ENCODE measurements at places on chromosomes 11 and 22.

GRCh38 chr11:57072640-57073039 lies 83.9 kb downstream of the OR5AK2 start:
- H3K4me3 ChIP-seq = no peak overlapping the region
- H3K27me3 ChIP-seq = no peaks in the 10 kb centered on the region
- no peak for DNase-seq
- H3K36me3 ChIP-seq = no peaks in the 10 kb centered on the region
- H3K4me1 ChIP-seq = no peaks in the 10 kb centered on the region

DNA sequence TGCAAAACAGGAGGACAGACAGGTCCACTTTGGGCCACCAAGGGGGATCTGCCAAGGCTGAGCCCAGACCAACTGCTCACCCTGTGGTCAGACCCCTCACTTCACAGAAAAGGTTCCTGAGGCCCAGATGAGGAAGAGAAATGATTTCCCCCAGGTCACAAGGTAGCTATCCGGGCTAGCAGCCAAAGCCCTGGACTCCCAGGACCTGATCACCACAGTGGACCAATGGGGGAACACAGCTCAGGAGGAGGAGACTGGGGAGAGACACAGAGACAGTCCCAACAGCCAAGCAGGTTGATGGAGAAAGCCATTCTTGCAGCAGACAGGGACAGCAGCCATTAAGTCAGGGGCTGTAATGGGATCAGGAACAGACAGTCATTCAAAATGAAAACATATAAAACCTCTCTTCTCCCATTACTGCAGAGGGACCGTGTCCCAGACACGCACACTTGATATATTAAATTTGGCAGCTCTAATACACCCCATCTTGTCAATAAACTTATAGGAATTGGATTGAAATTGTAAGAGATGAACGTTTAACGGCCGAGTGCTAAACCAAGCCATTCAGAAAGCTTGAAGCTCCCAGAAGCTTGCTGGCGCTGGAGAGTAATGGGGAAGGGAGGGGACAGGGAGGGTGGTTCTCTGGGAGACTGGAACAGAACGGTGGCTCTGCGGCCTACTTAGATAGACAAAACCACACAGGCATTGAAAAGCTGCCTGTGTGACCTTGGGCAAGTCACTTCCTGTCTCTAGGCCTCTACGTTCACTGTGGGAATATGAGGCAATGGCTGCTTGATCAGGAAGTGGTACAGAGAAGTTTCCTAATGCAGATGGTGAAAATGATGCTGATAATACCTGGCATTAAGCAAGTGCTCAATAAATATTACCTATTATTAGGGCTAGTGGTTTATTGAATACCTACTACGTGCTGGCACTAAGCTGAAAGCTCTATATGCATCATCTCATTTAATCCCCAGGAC lies 16.0 kb downstream of the ZMAT5 start:
- peak overlapping the region; percentile 85 for H3K27ac ChIP-seq
- peaks cover 15% of the 10 kb centered on the region for H3K4me1 ChIP-seq
- H3K36me3 ChIP-seq = peaks cover 8% of the 10 kb centered on the region
- no peak for DNase-seq
- H3K27me3 ChIP-seq = no peaks in the 10 kb centered on the region

DNA sequence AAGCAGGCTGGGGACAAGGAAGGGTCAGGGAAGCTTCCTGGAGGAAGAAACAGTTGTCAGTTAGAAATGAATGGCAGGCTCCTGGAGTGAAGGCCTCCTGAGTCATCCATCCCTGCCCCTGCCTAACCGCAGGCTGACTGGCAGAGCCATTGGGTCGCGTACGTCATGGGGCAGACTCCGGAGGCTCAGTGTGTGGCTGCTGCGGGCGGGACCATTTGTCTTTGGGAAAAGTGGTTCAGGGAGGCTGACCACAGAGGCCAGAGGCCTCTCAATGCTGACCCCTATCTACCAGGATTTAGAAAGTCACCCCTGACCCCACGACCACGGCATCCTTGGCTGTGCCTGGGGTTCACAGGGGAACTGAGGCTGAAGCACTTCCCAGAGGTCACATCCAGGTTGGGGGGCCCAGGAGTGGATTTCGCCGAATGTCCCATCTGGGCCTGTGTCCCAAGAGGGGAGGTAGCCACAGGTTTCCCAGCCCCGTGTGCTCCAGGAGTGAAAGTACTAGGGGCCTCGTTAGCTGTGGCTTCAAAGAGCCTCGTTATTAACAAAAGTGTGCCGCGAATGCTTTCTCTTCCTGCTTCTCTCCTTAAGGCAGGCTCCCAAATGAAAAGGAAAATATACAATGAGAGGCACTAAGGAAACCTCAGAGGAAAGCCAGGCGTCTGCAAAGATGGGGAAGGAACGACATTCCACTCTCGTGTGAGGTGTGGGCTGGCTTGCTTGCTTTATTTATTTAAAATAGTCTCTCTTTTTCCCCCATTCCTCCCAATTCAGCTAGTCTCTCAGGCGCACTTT lies 58.9 kb downstream of the FLRT1 start:
- no peak for DNase-seq
- H3K27me3 ChIP-seq = no peaks in the 10 kb centered on the region
- no peak overlapping the region for H3K27ac ChIP-seq
- no peak overlapping the region for H3K4me3 ChIP-seq

DNA sequence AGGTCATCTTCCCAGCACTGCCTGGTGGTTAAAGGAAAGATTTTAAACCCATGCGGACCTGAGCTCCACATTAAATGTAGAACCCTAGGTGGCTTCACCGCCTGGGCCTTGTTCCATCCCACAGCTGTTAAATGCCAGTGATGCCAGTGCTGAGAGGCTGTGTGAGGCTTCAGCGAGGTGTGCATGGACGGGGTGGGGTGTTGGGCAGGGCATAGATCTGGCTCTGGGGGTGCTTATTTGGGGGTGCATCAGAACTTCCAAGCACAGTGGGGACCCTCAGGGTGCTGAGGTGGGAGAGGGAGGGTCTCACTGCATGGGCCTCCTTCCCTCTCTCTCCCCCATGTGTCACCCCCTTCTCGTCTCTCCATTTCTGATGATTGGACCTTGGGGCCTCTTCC lies 90.1 kb upstream of the B3GAT1 start:
- H3K36me3 ChIP-seq = no peaks in the 10 kb centered on the region
- H3K27me3 ChIP-seq = peaks cover 40% of the 10 kb centered on the region
- H3K27ac ChIP-seq = no peak overlapping the region

DNA sequence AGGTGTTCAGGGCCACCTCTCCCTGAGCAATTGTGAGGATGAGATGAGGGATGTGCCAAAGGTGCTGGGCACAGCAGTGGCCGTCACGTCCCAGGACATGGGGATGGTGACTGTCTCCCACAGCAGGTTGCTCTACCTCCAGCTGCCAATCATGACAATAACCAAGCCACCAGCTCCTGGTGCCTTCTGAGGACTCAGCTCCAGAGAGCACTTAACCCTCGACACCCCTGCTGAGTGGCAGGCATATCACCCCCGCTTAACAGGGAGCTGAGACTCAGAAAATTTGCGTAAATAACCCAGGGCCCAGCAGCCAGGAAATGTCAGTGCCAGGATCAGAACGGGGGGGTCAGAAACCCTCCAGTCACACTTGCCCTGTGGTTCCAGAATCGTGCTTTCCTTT lies 8.4 kb upstream of the PNPLA5 start:
- no peak overlapping the region for H3K4me3 ChIP-seq
- peaks cover 42% of the 10 kb centered on the region for H3K27me3 ChIP-seq
- peaks cover 4% of the 10 kb centered on the region for H3K36me3 ChIP-seq
- DNase-seq = no peak
- no peak overlapping the region for H3K27ac ChIP-seq

DNA sequence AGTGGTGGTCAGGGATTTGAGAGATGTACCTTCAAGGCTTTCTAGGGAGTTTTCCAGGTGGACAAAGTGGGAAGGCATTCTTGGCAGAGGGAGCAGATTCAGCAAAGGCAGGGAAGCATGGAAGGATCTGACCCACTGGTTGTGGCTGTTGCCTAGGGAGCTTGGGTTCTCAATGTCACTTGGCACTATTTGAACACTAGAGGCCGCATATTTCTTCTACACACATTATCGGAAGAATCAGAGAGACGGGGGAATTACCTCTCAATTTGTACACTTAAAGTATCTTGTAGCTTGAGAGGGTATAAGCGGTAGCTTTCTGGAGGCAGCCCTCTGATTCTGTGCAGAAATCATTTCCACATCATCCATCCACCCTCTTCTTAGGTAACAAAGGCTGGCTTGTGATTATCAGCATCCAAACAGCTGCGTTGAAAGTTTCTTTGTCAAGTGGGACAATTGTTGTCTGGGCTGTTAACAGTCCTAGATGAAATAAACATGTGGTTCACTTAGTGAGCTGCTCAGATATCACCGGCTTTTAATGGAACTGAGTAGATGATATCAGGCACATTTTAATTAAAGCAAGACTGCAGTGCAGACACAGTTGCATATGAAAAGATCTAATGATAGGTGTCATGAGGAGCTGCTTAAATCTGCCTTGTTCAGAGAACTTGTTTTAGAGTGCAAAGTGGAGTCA lies 2.6 kb downstream of the NELL1 start:
- peaks cover 11% of the 10 kb centered on the region for H3K4me1 ChIP-seq
- no peaks in the 10 kb centered on the region for H3K36me3 ChIP-seq
- H3K4me3 ChIP-seq = no peak overlapping the region
- H3K27me3 ChIP-seq = peaks cover 88% of the 10 kb centered on the region
- DNase-seq = no peak
- H3K27ac ChIP-seq = no peak overlapping the region

- no peak overlapping the region for H3K4me3 ChIP-seq
- peaks cover 49% of the 10 kb centered on the region for H3K27me3 ChIP-seq
- no peak for DNase-seq
Measured at GRCh38 chr11:20626279-20626678, 26.9 kb downstream of the SLC6A5 start.

- no peak overlapping the region for H3K4me3 ChIP-seq
- H3K27me3 ChIP-seq = no peaks in the 10 kb centered on the region
- H3K4me1 ChIP-seq = no peaks in the 10 kb centered on the region
Measured at GRCh38 chr22:21449531-21450319, 17.5 kb upstream of the TMEM191C start.

- peaks cover 7% of the 10 kb centered on the region for H3K27me3 ChIP-seq
- no peaks in the 10 kb centered on the region for H3K4me1 ChIP-seq
- DNase-seq = no peak
- H3K27ac ChIP-seq = no peak overlapping the region
- H3K4me3 ChIP-seq = no peak overlapping the region
Measured at GRCh38 chr11:3231550-3231850, 717 bp downstream of the MRGPRE start.

DNA sequence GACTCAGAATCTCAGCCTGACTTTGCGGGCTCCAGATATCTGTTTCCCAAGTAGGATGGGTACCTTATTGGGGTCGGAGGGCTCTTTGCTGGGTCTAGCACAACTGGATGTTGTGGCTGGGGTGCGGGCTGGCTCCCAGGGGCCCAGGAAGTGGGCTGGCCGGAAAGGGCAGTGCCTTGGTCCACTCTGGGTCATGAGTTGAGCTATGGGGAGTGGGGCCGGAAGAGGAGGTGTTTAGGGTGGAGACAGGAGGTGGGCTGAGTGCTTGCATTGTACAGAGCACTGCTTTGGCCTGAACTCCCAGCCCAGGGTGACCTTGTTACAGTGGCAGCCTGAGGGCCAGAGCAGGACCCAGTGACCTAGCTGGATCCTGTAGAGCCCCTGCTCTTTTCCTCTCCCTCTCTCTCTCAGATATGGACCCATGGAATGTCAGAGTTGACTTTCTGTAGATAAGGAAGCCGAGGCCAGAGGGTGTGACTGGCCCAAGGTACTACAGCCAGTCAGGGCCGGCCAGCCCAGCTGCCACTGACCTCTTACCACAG lies 13.2 kb downstream of the PHLDB1 start:
- peaks cover 4% of the 10 kb centered on the region for H3K4me1 ChIP-seq
- H3K27me3 ChIP-seq = peaks cover 16% of the 10 kb centered on the region

- no peaks in the 10 kb centered on the region for H3K27me3 ChIP-seq
- H3K4me3 ChIP-seq = no peak overlapping the region
- no peaks in the 10 kb centered on the region for H3K4me1 ChIP-seq
- DNase-seq = no peak
Measured at GRCh38 chr11:9636691-9637090, 27.2 kb upstream of the SWAP70 start.

DNA sequence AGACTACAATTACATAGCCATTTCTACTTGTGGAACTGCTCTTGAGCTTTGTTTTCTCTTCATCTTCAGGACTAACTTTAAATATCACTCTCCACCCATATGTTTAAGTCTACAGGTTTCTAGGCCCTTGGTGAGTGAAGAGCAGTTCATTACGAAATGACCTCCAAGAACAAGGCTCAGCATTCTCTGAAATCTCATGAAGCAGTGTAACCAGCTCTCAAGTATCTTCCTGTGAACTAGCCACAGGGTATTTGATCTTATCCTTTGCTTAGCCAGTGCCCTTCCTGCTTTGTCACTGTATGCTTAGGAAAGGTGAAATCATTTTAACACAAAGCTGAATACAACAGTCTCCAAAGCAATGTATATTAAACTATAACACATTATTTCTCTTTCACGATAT lies 20.4 kb upstream of the LYVE1 start:
- peaks cover 49% of the 10 kb centered on the region for H3K27me3 ChIP-seq
- H3K4me1 ChIP-seq = no peaks in the 10 kb centered on the region
- H3K27ac ChIP-seq = no peak overlapping the region
- H3K4me3 ChIP-seq = no peak overlapping the region
- no peaks in the 10 kb centered on the region for H3K36me3 ChIP-seq
- no peak for DNase-seq

DNA sequence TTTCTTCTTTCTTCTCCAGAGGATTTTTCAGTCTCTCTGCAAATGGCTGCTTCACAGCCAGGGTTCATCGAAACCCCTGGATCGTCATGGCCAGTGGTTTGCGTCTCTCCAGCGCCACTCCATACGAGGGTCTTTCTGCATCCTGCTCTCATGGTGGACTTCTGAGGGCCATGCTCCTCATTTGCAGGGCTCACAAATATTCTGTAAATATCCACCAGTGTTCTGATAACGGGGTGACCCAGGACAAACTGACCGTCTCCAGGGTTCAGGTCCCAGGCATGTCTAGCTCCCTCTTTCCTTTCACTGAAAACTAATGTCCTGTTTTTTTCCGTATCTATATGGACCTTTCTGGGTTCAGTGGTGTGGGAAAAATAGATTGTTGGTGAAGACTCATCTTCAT lies 15.7 kb upstream of the VPREB1 start:
- DNase-seq = no peak
- no peaks in the 10 kb centered on the region for H3K36me3 ChIP-seq
- no peak overlapping the region for H3K27ac ChIP-seq

- peaks cover 71% of the 10 kb centered on the region for H3K27me3 ChIP-seq
- no peaks in the 10 kb centered on the region for H3K4me1 ChIP-seq
- no peak overlapping the region for H3K27ac ChIP-seq
- H3K4me3 ChIP-seq = no peak overlapping the region
- H3K36me3 ChIP-seq = no peaks in the 10 kb centered on the region
Measured at GRCh38 chr22:48826546-48826945, 1001.1 kb downstream of the BRD1 start.

GRCh38 chr22:48015701-48016100 lies 1253.3 kb downstream of the TBC1D22A start:
- no peak overlapping the region for H3K4me3 ChIP-seq
- no peak overlapping the region for H3K27ac ChIP-seq
- H3K4me1 ChIP-seq = no peaks in the 10 kb centered on the region
- no peak for DNase-seq

DNA sequence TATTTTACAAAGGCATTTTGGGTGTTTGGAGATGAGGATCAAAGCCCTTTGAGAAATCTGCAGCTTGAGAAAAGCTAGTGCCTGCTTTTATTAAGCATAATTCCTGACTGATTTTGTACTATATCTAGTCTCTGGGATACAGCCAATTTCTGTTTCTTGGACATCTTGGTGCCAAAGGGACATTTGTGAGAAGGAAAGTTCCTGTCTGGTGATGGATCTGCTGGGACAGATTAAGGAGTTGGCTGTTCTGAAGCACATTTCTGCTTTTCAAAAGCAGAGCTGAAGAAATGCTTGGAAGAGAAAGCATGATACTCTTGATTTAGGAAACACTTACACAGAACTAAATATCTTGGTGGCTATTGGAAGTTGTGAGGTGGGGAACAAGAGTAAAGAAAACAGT lies 254.6 kb upstream of the CCDC90B start:
- DNase-seq = no peak
- no peak overlapping the region for H3K4me3 ChIP-seq
- H3K36me3 ChIP-seq = no peaks in the 10 kb centered on the region

Measured in effector memory CD8-positive, alpha-beta T cell (primary cell).